Fibroblast of skin of left biceps (primary cell): ENCODE measurements at places on chromosomes 11 and 22.

DNA sequence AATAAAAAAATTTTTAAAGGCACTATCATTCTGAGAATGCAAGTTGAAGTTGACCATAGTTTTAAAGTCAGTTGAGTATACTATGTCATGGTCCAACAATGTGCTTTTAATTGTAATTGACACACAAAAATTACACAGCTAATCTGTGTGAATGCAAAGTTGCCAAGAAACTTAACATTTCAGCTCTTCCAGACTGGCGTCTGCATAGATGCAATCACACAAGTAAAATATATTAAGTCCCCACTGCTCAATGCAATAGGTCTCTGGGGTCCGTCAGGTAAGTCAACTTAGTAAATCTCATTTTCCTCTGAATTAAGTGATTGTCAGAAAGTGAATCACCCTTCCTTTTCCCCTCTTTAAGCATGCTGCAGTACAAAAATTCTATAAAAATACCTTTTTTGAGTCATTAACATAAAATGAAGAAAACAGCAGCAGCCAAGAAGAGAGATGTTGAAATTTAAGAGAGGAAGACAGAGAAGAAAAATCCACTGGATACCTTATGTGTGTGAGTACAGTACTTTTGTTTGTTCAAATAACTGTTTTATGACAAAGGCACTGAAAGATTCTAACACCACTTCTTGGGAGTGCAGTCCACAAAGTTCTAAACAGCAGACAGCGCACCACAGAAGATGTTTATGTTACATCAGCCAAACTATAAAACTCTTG lies 5.1 kb downstream of the FZD4 start:
- DNase-seq: no peak

DNA sequence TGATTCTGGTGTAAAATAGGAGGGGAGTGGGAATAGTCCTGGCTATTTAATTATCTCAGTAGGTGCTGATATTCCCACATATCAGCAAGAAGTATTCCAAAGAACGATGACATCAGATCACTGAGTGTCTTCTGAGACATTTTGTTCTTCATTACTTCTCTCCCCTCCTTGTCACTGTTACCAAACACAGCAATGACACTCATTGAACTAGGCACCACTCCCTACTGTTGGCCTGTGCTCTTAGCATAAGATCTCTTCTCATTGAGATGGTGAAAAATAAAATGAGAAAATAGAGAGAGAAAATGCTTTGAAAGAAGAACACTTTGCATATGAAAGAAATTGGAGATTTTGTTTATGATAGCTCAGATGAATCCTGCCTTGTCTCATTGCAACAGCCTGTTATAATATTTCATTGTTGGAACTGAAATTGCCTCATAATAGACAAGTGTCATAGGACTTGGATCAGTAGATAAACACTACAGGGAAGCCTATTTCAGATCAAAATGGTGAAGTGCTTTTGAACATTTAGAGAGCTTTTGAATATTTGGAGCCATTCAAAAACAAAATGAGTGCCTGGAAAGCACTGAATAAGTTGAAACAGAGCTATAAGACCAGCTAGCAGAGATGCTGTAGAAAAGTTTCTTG lies 11.3 kb upstream of the ETS1 start:
- DNase-seq: no peak

GRCh38 chr11:18010121-18010670 lies 2.7 kb downstream of the SERGEF start:
- DNase-seq: no peak

- DNase-seq: no peak
These were observed 20.6 kb downstream of the SLC5A1 start for GRCh38 chr22:32063701-32064100.

DNA sequence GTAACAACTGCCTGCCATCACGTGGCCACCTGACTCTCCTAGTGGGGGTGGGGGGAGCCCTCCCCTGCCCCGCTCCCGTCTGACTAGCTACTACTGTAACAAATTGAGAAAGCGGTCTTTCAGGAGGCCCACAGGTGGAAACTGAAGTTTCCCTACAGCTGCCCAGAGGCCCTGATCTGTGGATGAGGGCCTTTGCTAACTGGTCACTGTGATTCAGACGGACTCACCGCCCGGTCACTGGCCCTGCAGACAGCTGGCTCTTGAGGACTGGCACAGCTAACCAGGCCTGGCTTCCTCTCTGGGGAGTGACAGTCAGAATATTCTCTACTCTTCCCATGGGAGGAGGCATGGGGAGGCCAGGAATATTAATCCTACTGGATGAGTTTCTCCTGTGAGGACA lies 116.8 kb downstream of the ARHGAP8 start:
- no peak for DNase-seq

- DNase-seq: no peak
These were observed 28.5 kb downstream of the DCDC1 start for GRCh38 chr11:31340903-31341572.

DNA sequence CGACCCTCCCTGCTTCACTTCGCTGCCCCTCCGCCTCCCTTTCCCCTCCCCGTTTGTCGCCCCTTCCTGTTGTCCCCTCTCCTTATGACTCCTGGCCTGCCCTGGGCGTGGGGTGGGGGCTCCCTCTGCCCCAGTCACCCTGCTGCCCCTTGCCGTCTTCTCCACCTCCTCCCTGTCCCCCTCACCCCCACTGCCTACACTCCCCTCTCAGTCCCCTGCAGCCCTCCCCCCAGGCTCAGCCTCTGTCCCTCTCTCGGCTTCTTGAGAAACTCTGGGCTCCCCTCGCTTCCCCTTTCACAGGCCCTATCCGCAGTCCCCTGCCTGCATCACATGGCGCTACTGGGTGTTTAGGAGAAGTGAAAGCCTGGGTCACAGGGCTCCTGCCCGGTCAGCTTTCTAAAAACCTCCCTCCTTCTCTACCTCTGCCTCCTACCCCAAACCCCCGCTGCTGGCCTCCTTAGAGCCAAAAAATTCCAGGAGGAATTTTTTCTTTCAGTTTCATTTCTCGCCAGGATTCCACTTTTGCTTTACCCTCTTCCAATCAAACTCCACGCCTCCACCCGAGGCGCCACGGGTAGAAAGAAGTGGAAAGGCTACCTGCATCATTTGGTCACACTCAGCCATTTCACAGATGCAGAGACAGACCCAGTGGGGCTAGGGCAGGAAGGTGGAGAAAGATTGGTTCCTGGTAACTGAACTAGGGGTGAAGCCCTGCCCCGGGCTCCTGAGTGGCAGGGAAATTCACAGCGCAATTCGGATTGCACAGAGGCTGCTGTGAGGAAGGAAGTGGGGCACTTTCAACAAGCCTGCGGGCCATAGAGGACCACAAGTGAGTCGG lies at the start of gene SLC15A3:
Gene SLC15A3, minus strand, starts transcription at position 273 of the 838 bp plus-strand sequence. CDS start 625 bp downstream, outside the sequence.
- DNase-seq: peak; percentile 12

DNA sequence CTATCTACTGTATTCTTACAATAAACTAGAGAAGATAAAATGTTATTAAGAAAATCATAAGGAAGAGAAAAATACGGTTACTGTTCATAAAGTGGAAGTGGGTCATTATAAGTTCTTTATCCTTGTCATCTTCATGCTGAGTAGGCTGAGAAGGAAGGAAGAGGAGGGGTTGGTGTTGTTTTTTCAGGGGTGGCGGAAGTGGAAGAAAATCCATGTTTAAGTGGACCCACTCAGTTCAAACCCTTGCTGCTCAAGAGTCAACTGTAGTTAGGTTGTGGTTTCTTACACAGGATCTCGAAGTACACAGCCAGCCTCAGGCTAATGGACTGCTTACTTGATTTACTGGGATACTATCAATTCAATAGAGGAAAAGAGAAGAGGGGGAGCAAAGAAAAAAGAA lies 63.1 kb downstream of the PIWIL4 start:
- no peak for DNase-seq

DNA sequence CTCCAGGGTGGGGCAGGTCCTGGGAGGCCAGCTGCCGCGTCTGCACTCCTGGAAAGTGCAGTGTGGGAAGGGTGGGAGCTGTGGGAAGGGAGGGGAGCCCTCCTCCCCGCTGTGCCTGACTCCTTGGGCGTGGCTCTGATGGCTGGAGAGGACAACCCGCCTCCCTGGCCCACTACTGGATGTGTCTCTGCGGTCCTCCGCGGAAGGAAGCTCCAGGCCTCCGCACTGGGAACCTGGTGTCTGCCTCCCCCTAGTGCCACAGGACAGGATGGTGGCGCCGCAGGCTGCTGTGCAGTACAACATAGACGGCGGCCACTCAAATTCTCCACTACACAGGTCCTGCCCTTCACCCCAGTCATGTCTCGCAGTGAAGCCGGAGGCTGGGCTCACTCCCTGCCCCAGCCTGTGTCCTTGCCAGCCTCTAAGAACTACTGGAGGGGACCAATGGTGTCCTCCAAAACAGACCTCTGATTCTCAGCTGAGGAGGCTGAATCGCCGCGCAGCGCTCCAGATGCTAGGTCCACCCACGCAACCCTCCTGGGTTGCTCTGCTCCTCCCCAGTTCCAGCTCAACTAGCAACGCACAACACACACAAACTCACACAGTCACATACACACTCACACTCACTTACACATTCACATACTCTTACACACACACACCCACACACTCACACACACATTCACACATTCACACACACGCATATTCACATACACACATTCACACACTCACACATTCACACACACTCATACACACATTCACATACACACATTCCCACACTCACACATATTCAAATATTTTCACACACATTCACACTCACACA lies 12.4 kb upstream of the DSCAML1 start:
- no peak for DNase-seq

DNA sequence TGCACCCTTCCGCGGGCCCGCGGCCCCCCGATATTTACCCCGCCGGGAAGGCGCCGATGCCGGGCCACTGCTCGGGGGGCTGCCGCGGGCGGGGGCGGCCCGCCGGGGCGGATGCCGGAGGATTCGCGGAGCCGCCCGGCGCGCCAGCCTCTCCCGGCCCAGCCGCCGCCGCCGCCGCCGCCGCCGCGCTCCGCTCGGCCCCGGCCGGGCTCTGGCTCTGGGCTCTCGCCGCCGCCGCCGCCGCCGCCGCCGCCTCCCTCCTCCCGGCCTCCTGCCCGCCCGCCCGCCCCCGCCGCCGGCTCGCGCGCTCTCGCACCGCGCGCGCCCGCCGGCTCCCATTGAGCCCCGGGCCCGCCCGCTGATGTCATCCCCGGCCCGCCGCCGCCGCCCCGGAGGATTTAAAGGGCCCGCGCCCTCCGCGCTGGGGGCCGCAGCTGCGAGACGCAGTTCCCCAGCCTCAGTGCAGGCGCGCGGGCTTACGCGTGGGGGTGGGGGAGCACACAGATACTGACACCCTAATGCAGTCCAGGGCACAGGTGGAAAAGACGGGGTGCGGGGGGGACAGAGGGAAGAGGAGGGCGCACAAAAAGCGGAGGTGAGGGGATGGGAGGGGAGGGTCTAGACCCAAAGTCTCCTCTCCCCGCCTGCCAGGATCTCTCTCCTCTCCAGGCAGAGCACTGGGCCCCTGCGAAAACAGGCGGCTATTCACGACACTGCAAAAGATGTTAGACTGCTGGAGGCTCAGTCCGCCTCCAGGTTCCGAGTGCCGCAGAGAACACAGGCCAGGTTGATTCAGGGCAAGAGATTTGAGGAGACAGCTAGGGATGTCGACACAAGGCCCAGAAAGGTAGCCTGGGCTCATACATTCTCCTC lies at the start of gene CSNK1E:
Gene CSNK1E, minus strand, starts transcription at position 312 of the 873 bp plus-strand sequence. CDS start 3,276 bp downstream, outside the sequence.
- no peak for DNase-seq

DNA sequence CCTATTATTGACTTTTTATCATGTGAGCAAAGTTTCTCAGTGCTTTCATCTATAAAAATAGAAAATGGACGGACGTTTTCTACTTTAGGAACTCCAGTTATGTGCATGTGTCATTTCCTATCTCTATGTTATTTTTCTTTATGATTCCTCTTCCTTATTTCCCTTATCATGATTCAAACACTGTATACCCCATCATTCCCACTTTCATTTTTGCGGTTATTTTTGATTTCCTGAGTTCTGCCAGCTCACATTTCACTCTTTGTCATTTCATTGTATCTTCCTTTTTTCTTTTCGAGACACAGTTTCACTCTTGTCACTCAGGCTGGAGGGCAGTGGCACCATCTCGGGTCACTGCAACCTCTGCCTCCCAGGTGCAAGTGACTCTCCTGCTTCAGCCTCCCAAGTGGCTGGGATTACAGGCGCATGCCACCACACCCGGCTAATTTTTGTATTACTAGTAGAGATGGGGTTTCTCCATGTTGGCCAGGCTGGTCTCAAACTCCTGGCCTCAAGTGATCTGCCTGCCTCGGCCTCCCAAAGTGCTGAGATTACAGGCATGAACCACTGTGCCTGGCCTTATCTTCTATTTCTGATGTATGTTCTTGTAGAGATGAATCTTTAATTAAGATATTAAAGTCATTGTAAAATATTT lies 21.5 kb downstream of the C11orf58 start:
- DNase-seq: no peak

- DNase-seq: no peak
These were observed 14.6 kb downstream of the ARHGEF17 start for GRCh38 chr11:73322382-73323306.

DNA sequence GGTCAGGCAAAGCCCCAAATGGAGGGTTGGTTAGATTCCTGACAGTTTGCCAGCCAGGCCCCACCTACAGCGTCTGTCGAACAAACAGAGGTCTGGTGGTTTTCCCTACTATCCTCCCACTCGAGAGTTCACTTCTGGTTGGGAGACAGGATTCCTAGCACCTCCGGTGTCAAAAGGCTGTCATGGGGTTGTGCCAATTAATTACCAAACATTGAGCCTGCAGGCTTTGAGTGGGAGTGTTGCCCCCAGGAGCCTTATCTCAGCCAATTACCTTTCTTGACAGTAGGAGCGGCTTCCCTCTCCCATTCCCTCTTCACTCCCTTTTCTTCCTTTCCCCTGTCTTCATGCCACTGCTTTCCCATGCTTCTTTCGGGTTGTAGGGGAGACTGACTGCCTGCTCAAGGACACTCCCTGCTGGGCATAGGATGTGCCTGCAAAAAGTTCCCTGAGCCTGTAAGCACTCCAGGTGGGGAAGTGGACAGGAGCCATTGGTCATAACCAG lies 4.7 kb upstream of the TTC36 start:
- no peak for DNase-seq

DNA sequence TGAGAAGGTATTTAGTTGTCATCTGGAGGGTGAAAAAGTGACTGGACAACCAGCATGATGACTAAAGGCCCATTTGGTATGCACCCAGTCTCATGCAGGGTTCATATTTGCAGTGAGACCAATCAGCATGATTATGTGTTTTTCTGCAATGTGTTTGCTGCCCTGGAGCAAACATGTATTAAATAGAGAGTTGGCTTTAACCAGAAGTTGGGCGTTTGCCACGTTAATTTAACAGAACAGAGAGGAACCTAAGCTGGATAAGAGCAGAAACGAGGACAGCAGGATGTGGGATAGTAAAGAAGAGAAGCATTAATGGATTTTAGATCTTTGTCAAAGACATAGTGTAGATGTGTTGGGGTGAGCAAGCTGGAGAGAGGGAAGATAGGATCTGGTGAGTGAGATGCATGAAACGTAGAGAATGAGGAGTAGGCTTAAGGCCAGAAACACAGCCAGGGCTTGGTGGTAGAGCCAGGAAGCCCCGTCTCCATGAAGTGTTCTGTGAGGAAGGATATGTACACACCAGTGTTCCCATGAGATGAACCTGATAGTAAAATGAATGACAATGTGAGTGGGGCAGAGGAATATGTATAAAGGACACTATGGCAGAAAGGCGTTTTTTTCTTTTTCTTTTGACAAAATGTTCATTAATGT lies 164.0 kb upstream of the PDGFD start:
- no peak for DNase-seq

- peak; percentile 21 for DNase-seq
These were observed 29.8 kb downstream of the LIMK2 start for GRCh38 chr22:31241936-31242335.
